Cortex of kidney (tissue), 1 donor: ENCODE measurements at places on chromosomes 6 and 20.

DNA sequence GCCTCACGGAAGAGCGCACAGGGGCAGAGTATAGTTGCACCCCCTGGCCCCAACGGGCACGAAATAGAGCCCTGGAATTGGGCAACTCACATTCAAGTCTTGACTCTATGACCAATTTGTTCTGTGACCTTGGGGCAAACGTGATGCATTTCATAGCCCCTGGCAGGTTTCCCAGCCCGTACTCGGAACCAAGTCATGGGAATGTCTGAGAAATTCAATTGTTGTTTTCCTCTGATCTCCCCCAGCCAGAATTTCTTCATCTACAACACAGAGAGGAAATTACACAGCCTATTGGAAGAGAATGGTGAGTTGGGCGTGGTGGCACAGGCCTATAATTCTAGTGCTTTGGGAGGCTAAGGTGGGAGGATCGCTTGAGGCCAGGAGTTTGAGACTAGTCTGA, 322.3 kb upstream of the SULF2 start:
- DNase-seq: no peak

DNA sequence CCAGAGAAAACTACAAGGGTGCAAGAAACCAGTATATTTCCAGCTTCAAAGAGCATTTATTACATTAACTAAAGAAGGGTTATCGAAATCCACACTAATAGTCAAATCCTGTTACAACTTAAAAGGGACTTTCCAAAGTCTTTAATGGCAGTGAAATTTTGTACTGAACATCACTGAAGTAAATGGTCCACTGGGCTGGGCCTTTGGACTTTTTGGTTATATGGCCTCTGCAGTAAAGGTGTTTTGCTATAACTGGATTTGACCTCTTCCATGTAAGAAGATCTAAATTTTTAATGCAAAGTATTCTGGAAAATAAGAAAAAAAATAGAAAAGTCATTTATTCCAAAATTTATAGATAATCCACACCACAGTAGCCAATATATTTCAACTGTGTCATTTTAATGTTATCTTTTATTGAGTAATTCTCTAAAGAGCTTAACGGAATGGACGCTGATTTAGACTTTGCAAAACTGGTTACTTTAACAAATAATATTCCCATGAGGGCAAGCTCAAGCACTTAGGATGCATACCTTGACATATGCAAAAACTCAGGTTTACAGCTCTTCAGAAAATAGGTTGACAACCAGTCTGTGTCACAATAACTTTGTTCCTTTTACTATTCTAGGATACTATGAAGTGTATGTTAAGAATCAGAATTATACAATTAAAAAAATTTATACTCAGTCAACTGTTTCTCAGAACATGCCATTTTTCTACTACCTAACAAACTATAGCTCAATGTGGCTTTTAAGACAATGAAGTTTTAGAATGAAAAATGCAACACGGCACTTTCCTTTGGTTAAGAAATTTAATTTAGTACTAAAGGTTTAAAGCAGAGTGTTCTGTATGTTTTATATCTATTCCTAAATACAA, 7.0 kb downstream of the RBM39 start:
- no peak for DNase-seq

GRCh38 chr6:11033825-11034224, 10.3 kb downstream of the ELOVL2 start:
- DNase-seq: no peak

DNA sequence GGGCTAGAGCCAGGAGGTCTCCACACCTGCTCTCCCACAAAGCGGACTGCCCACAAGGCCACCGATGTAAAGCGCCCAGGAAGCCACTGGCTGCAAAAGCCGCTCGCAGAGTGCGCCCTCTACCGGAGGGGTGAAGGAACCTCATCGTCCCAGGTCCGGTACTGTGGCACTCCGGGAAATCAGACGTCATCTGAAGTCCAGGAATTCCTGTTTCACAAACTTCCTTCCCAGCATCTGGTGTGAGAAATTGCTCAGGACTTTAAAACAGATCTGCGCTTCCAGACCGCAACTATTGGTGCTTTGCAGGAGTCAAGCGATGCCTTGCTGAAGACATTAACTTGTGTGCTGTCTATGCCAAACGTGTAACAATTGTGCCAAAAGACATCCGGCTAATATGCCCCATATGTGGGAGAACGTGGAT, 115.1 kb upstream of the ARID1B start:
- DNase-seq: no peak

DNA sequence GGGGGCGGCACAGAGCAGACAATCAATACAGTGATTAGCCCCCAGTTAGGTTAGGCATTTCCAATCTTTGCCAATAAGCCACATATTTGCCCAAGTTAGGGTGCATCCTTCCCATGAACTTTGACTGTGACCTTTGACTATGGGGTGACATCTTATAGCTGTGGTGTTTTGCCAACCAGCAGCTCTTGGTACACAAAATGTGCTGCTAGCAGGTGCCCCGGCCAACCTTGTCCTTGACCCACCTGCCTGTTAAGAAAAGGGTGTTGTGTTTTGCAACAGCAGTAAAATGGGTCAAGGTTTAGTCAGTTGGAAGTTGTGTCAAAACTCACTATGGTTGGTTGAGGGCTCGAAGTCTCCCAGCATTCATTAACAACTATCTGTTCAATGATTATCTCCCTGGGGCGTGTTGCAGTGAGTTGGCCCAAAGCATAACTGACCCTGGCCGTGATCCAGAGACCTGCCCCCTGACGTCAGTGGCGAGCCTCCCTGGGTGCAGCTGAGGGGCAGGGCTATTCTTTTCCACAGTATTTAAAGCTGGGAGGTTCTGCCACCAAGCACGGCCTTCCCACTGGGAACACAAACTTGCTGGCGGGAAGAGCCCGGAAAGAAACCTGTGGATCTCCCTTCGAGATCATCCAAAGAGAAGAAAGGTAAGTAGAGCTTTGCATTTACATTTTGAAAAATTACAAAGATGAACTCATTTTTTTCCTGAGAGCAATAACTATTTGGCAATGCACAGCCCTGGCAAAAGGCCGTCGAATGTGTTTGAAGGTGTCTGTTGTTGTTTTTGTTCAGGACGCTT, at the start of gene PCK1:
Gene PCK1 (plus strand): TSS at position 557 of the 802 bp plus-strand sequence. CDS start 302 bp downstream, outside the sequence.
- DNase-seq: no peak

DNA sequence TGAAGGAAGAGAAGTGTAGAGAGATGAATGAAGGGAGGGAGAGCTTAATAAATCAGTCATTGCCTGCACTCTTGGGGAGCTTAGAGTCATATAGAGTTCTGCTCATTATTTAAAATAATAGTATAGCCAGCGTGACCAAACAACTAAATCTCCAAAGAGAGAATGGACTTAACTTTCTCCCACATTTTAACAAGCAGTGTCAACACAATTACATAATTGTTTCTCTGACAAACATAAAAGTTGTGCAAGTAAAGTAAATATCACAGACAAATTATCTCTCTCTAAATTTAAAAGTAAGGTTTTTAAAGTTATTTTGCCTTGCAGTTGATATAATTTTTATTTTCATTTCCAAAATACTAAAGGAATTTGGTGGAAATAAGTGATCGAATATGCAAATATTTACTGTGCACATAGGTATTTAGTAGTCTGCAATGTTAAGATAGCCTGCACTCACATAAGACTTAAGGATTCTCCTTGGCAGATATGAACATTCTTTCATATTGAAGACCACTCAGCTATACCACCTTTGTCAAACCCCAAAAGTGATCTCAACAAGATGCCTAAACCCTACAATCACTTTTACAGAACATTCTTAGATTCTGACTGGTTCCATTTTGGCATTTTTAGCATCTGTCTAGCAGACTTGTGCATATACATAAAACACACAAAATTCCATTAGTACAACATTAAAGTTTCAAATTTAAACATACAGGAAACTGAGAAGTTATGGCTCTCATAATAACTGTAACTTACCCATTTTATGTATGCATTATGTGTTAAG, 67.7 kb downstream of the KIF6 start:
- no peak for DNase-seq

GRCh38 chr6:15420959-15421438, 175.1 kb downstream of the JARID2 start:
- DNase-seq: no peak

GRCh38 chr6:15623276-15624116, 39.3 kb downstream of the DTNBP1 start:
- DNase-seq: no peak

- no peak for DNase-seq
Measured at GRCh38 chr6:158648682-158649131, 1.1 kb upstream of the SYTL3 start.

- no peak for DNase-seq
Measured at GRCh38 chr20:18477218-18477617, 10.0 kb downstream of the POLR3F start.

DNA sequence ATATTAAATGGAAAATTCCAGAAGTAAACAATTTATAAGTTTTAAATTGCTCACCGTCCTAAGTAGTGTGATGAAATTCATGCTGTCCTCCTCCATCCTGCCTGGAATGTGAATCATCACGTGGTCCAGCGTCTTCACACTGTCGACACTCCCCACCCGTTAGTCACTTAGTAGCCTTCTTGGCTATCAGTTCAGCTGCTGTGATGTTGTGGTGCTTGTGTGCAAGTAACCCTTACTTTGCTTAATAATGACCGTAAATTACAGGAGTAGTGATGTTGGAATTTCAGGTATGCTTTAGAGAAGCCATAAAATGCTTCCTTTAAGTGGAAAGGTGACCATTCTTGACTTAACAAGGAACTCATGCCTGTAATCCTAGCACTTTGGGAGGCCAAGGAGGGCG, 25.2 kb downstream of the RIOK1 start:
- no peak for DNase-seq

GRCh38 chr6:114049367-114049966, 78.5 kb upstream of the HDAC2 start:
- no peak for DNase-seq

- no peak for DNase-seq
Measured at GRCh38 chr6:14857501-14857900, 388.4 kb upstream of the JARID2 start.

DNA sequence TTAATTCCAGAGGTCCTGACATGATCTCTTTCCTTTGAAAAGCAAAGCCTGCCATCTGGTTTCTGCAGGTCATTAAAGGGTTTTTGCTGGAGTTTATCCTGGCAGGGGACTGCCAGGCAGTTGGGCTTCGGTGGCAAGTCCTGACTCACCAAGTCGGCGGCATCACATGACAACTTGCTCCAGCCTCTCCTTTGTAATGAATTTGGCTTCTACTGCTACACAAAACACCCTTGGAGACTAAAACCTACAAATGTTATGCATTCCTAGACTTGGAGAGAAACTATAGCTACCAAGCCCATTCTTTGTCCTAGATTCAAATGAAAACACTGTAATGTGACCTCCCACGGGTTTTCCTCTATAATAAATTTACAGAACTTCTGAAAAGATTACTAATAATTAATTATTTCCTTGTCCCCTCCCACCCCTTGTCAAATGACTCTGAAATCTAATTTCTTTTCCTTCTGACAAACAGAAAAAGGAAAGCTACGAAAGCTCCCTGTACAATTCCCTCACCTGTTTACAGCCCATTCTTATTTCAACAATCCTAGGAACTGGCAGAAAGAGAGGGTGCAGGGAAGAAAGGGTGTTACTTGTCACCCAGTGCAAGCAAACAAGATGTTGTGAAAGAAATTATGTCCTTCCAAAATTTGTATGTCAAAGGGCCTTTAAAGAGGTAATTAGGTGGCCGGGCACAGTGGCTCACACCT, 62.9 kb downstream of the QRSL1 start:
- no peak for DNase-seq

DNA sequence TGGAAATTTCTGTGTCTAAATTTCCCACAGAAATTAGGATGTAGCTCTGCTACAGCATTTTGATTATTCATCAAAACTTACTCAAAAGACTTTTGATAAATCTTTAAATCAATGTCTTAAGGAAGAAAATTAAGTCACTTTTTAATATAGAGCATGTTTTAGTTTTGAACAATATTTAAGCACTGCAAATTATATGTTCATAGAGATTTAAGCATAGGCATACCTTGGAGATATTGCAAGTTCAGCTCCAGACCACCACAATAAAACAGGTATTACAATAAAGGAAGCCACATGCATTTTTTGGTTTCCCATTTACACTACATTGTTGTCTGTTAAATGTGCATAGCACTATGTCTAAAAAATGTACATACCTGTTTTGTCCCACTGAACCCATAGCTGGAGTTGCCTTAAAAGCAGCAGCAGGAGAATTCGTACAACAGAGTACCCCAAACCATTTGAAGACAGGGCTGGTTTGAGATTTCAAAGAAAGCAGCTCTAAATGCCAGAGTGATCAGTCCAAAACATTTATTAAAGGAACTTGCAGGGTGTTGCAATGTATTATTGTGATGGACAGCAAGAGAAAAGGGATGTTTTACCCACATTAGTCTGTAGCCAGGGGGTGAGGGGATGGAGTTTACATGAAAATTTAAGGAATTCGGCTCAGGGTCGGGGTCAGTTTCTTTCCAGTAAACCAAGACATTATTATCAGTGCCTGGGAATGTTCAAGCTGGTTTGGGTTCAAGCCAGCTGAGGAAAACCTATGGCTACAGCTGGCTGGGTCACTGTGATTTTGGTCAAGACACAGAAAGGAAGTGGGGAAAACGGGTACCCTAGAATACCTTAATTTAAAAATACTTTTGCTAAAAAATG, 6.3 kb upstream of the LOC128125822 start:
- no peak for DNase-seq

GRCh38 chr6:149385998-149386646, 13.9 kb upstream of the SUMO4 start:
- DNase-seq: no peak

DNA sequence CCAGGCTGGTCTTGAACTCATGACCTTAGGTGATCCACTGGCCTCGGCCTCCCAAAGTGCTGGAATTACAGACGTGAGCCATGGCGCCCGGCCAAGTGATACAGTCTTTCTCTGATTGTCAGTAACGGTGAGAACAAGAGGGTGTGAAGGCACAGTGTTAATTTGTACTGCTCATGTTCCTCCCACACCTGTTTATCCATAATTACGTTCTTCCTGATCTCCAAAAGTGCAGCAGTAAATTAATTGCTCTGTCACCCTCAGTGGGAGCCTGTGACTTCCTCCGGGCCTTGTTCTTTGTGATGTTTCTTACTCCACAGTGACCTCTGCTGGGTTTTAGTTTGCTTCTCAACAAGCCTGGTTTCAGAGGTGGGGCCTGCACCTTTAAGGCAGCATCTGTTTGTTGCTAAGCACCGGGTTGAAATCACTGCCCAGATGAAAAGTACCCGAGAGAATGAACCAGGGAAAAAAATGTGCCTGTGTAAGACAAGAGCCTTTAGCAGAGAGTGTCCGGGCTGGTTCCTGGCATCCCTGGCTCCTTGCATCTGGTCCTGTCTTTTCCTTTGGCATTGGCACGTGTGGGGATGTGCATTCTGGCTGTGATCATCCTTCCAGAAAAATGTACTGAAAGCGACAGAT, 89.1 kb upstream of the CLDN20 start:
- no peak for DNase-seq

GRCh38 chr6:134875367-134875766, 74.5 kb downstream of the ALDH8A1 start:
- no peak for DNase-seq

- no peak for DNase-seq
Measured at GRCh38 chr20:24582373-24583168, 113.1 kb downstream of the SYNDIG1 start.

GRCh38 chr6:43608807-43609206, 20.3 kb downstream of the GTPBP2 start:
- no peak for DNase-seq
